Stimulated activated CD4-positive, alpha-beta T cell treated with anti-CD3 and anti-CD28 coated beads, Interleukin-1b, Interleukin-23, amount 100 ng/mL, for 24 hours (primary cell): ENCODE measurements at places on chromosomes 12 and 14.

DNA sequence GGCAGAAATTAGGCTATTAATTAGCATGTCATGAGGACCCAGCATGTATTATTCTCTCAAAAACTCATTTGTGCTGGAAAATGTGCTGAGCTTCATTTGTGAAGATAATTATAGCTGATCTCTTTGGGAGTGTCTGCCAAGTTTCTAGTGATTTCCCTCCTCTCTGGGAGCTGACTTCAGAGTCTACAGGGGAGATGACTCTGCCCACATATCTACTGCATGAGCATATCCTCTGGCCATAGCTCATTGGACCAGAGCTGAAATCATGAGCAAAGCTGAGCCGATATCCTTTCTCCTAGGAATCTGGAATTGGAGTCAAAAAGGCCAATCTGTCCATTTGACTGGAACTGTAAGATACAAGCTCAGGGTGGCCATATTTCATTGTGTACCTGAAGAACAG, 5.9 kb downstream of the CCDC198 start:
- no peak for DNase-seq

- no peak for DNase-seq
These were observed 123.2 kb downstream of the FGD4 start for GRCh38 chr12:32522331-32523221.

DNA sequence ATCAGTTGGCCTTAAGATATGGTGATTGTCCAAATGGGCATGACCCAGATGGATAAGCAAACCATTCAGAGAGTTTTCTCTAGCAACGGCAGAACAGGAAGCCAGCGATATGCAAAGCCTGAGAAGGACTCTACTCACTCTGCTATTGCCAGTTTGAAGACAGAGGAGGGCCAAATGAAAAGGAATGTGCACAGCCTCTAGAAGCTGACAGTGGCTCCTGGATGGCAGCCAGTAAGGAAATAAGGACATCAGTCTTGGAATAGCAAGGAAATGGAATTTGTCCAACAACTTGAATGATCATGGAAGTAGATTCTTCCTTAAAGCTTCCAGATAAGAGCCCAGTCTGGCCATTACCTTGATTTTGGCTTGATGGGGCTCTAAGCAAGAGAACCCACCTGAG, 60.0 kb downstream of the TMTC2 start:
- DNase-seq, result no peak

DNA sequence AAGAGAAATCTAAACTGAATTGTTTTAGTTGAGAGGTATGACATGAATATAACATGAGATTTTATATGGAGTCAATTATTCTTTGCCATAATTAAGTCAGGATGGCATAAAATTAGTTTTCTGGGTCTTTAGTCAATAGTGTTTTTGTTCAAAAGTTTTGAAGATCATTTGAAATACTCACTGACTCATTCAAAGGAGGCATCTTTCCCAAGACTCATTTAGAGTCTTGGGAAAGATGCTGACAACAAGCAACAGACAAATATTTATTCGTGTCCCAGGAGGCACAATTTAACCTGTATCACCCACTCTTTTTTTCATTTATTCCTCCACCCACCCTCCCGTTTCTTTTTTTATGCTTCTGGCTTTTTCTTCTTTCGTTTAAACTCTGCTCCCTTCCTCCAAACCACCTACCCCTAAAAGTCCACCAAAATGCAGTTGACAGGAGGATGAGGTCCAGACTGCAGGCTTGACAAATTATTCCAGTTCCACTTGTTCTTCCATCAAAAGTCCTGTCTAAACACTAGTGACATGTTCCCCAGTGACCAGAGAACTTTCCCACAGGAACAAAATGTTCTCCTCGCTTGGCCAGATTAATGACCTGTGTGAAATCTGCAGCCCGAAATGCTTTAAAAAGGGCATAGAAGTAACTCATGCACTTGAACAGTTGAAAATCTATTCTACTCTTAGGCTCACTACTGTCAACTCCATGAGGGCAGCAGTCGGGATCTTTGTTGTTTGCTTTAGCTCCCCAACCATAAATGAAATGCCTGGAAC, 43.3 kb upstream of the CSRP2 start:
- DNase-seq, result no peak

DNA sequence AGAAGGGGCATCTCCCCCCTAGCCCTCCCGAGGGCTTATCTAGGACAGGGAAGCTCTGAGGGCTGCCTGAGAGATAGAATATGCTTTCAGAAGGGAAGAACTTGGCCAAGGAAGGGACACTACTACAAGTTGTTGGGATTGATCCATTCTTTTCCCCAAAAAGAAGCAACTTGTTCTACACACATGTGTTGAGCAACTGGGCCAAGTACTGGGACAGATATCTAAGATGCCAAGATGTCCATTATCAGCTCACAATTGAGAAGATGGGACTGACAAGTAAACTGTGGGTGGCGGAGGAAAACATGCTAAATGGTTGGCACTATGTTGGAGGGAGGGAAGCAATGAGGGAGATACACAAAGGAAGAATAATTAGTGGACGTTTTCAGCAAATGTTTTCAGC, 30.9 kb downstream of the PLEKHG7 start:
- no peak for DNase-seq

DNA sequence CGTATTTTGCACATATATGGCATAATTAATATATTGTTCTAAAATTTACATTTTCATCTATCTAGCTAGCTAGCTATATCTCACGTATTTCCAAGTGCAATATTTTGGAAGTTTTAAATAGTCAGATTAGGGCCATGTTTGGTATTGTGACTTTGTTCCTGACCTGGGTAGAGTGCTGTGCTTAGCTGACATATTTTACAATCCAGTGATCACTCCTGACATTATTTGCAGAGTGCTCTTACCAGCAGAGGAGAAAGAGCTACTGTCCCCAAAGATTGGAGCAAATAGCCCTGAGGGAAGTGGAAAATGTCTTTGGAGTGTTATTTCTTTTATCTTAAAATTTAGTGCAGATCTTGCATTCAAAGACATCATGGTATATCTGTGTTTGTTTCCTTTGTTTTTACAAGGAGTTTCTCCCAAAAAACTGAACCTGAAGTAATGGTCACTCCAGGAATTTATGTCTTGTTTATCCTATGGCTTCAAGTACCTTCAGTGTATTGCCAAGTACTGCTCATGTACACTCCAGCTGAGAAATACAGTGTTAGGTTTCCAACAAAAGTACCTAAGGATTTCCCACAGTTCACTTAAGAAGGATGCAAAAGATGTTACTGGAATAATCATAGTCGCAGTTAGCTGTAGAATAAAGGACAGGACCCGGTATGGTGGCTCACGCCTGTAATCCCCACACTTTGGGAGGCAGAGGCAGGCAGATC, 49.4 kb upstream of the PSMA6 start:
- no peak for DNase-seq

DNA sequence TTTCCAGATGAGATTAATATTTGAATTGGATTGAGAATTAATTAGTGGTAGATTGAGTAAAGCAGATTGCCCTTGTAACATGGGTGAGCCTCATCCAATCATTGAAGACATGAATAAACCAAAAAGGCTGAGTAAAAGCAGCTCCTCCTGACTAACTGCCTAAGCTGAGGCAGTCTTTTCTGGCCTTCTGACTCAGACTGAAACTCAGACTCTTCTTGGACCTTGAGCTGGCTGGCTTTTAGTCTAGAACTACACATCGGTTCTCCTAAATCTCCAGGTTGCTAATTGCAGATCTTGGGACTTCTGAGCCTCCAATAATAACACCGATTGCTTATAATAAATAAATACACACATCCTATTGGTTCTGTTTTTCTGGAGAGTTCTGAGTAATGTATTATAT, 24.0 kb downstream of the FKBP11 start:
- no peak for DNase-seq

DNA sequence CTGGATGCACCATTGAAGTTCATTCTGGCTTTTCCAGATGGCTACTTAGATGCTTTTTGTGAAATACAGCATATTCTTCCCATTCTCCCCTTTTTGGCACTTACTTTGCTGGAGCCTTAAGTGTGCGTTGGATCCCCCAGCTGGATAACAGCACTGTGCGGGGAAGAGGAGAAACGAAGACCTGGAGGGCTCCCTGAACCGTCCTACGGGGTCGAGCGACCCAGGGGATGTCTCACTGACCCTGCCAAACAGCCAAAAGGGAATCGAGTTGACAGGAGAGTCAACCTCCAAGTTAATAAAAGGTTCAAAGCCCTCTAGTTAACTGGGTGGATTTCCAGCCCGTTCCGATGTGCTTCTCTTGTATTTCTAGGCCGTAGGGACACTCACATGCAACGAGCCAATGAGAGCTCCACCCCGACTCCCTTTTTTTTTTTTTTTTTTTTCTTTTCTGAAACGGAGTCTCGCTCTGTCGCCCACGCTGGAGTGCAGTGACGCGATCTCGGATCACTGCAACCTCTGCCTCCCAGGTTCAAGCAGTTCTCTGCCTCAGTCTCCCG, 1.0 kb upstream of the CAMKK2 start:
- peak; percentile 56 for DNase-seq

GRCh38 chr12:130576371-130576816, 139.7 kb downstream of the RIMBP2 start:
- no peak for DNase-seq

- DNase-seq, result no peak
These were observed 14.3 kb downstream of the RFLNA start for GRCh38 chr12:124309231-124309630.

- DNase-seq, result no peak
These were observed 28.2 kb downstream of the FERMT2 start for GRCh38 chr14:52922656-52923055.

- no peak for DNase-seq
These were observed 201.9 kb downstream of the AACS start for GRCh38 chr12:125267114-125267513.

GRCh38 chr12:99043319-99043914, 398.3 kb downstream of the APAF1 start:
- DNase-seq, result peak; percentile 8

- no peak for DNase-seq
These were observed 20.3 kb upstream of the PPP2R5E start for GRCh38 chr14:63563370-63564026.

GRCh38 chr12:6295094-6295811, 15.2 kb upstream of the PLEKHG6 start:
- no peak for DNase-seq

DNA sequence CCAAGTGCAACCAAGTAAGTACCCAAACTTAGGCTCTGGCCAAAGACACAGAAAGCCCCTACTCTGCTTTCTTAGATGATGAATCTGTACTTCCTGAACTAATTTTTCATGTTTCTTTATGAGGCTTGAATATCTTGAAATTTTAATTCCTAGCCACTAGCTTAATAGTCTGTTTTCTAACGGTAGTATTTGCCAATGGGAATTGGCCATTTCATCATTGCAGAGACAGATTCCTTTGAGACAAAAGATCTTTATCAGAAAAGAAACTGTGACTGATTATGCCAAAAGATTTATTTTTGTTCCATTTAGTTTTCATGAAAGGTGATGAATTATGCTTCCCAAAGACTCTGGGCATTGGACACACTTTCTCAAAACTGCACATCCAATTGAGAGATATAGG, 48.7 kb downstream of the DAD1 start:
- DNase-seq, result no peak

DNA sequence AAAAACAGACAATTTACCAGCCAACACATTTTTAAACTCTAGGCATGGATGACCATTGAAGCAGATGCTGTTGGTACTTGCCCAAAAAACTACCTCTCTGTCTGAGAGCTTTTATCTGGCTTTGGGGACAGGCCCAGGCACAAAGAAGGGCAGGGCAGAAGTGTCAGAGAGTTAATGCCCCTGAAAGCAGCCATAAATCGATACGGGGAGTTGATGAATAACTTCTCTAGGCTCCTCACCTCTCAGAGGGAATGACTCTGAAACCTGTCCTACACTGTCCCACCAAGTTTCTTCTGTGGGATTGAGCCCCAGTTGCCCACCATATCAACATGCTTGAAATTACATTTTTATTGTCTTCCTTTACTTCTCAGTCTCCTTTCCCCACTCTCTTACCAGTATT, 113.0 kb upstream of the DAAM1 start:
- DNase-seq, result no peak

DNA sequence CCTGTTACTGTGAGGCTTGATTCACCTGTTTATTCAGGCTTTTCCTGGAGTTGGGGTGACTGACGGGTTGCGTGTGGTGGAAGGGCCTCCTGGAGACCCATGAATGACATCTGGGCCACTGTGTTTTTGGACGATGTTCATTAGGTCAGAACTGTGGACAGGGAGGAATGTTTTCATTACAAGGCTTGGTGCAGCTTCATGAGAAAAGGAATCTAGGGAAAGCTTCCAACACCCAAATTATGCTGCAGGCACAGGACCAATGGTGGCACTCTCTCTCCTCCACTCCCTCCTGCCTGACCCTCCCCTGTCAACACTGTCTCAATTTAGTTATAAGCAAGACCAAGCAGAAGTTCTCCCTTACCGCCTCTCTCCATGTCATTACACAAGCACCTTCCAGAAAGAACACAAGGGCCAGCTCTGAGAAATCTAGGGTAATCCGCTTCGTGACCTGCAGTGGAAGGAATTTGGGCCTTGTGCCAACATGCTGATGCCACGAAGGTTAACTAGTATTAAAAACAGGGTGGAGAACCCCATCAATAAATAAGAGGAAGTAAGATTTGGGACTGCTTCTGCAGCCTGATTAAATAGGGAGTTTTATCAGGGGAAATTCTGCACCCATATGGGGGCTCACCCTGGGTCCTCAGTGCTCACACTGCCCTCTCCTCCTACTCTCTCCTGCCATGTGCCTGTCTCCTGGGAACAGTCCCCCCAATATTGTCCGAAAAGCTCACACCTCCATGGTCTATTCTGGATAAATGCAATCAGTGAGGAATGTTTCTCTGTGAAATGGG, 200.3 kb downstream of the KTN1 start:
- no peak for DNase-seq

- no peak for DNase-seq
These were observed 183.8 kb downstream of the STXBP6 start for GRCh38 chr14:24866067-24866639.

DNA sequence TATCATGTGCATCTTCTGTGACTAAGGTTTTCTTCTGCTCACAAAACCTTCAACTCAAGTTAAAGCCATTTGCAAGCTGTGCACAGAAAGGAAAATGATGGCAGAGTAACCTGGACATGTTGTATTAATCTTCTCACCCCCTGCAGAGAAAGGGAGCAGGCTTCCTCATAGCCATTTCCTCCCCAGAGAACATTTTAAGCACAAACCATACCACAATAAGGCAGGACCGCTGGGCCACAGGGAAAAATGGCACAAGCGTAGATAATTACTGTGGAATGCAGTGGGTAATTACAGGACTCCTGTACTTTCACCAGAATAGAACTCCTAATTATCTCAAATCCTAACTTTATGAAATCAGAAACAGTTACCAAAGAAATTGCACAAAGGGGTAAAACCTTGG, 215.7 kb downstream of the KIF21A start:
- DNase-seq, result no peak
